ENCODE measurements at places on chromosomes 2 and 18.

DNA sequence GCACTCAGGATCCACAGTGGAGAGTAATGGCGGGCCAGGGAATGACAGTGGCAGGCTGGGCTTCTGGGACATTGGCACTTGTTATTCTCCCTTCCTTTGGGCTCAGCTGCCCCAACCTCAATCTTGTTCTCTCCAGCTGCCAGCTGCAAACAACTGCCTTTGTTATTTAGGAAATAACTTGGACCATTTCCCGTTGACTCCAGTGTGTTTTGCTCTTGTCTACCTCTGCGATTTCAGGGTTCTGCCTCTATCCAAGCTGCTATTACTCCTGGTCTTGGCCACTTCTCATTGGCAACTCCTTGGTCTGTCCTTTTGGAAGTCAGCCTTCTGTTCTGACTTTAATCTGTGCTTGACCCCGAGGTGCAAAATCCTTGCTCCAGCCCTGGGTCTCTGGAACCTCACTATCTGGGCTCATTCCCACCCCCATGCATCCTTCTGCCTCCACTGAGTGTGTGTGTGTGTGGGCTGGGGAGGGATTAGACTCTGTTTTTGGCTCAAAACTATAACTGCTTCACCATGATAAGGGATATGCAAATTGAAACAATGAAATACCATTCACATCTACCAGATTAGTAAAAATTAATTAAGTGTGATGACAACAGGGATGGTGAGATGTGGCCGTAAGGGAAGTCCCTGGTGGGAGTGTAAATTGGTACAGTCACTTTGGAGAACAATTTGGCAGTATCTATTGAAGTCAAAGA is 134.1 kb upstream of the CXCR4 start:
- no peak for DNase-seq

- DNase-seq, result peak; percentile 17
Observed at GRCh38 chr2:229920011-229920641, 1.7 kb downstream of the TRIP12 start.

GRCh38 chr18:693466-694187 is 18.8 kb downstream of the ENOSF1 start:
- DNase-seq, result no peak

GRCh38 chr18:1014951-1015624 is 110.4 kb downstream of the ADCYAP1 start:
- DNase-seq, result no peak

DNA sequence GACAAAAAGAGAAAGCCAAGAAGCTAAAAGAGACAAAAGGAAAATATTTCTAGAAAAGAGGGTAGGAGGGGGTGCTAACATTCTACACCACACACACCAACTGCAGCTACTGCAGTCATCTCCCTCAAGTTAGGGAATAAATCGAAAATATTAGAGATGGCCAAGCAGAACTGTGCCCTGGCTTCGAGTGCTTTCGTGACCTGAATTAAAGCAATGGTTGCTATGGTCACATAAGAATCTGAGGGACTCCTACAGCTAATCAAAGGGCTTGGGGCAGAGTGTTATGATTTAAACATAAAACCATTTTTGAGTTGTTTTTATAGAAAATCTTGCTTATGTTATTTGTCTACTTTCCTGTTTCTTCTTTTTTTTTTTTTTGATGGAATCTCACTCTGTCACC is 159.6 kb upstream of the HNRNPA3 start:
- no peak for DNase-seq

DNA sequence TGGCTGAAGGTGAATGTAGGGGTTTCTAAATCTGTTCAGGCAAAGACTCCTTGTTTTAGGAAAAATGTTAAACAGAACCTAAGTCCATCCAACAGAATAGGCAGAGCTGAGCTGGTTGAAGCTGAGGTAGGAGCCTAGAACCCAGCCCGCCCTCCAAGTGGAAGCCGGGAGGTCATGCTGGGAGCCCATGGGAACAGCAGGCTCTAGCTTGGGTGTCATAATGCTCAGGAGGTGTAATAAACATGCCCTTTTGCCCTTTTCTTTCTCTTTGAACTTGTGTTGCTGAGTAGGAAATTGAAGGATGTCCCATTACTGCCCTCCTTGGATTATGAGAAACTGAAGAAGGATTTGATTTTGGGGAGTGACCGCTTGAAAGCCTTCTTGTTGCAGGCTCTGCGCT is 60.3 kb downstream of the ARMC9 start:
- DNase-seq, result no peak

GRCh38 chr2:52805901-52806410 is 961.6 kb upstream of the CHAC2 start:
- DNase-seq, result no peak

DNA sequence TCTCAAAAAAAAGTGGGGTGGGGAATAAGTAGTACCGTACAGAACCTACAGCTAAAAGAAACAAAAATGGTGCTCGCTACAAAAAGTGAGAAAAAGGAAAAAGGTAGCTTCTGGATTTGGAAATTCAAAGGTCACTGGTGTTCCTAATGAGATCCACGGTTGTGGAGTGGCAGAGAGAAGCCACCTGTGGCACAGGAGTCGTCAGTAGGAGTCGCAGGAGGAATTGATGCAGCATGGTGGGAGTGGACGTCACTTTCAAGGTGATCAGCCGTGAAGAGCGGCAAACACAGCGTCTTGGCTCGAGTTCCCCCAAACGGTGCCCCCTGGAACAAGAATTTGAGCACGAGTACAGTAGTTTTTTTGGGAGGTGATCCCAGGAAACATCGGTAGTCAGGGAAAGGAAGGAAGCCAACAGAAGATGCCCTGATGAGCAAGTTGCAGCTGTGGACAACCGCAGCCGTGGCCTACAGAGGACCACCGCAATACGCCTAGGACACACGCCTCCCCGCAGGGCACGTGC is 1.4 kb upstream of the TTL start:
- no peak for DNase-seq

DNA sequence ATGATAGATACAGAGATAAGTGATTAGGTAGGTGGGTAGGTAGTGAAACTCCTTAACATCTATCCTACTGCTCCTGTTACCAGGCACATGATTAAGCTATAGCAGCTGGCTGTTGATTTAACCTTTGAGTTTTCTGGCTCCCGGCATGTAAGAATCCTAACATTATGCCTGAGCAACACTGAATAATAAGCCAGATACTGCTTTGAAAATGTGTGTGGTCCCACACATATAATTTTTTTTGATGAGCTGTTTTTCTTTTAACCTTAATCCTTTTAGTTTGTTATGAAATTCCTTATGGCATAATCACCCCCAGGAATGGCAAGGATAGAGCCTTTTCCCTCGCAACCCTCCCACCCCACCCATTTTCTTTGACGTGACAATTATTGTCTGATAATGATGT is 104.2 kb upstream of the NEUROD1 start:
- DNase-seq, result no peak

DNA sequence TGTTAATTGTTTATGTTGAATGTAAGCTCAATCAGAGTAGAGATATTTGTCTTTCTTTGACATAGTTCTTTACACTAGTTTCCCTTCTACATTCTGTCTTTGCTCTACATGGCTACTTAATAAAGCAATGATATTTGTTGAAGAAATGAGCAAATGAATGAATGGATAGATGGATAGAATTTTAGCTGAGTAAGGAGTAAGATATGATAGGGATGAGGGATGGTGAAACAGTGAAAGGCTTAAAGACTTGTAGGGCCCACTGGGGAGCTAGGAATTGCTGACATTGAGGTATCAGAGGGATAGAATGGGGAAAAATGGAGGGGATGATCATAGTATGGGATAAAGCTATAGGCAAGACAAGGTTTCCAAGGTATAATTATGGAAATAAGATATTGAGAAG is 361.6 kb upstream of the SPHKAP start:
- no peak for DNase-seq

GRCh38 chr18:11668441-11669169 is 20.5 kb upstream of the GNAL start:
- no peak for DNase-seq

DNA sequence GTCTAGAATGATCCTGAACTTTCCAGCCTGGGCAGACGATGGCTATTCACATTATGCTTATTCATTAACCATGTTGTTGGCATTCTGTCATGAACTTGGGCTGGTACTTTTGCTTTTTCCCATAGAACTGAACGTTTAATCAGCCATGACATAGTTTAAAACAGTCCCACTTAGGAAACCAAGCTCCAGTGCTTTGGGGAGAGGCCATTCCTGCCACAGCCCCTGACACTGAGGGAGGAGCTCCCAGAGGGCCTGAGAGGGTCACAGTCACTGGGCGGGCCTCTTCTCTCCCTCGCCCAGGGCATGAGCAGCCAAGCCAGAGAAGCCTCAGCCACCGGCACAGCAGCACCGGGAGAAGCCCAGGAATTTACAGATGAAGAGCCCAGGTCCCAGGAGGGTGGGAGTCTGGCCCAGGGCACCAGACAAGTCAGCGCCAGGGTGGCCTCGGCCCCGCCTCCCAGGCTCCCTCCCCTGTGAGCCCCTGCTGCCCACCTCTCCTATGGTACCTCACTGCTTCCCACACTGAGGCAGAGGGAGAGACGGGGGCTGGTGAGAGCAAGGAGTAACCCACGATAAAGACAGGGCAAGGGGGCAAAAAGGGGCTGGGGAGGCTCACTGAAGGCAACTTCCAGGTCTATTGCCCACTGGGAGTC is 33.6 kb downstream of the MAL start:
- DNase-seq, result no peak

DNA sequence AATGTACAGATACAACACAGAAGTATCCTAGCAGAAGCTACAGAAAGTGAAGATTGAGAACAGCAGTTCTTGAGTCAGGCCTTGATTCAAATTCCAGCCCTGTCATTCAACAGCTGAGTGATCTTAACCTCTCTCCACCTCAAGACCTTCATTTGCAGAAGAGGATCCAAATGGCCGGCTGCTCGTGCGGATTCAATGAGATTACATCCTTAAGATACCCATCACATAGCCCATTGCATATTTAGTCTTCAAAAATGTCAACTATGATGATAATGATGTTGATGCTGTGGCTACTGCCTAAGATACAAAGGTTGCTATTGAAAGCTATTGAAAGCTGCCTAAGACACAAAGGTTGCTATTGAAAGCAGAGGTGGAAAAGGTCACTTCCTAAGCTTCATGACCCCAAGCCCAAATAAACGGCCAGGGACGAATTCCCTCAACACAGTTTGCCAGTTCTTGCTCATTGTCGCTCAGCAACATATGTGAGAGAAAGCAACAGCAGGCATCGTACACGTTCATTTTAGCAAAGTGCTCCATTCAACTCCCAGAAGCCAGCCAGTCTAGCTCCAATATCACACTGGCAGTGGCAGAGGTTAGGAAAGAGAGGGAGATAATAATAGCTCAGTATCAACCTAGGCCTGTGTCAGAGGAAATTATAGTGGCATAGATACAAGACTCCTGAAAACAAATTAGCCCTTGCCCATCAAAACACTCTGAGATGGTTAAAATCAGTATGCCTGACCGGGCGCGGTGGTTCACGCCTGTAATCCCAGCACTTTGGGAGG is 36.1 kb downstream of the MRPL35 start:
- DNase-seq, result no peak

- no peak for DNase-seq
Observed at GRCh38 chr18:38367473-38367872, 801.9 kb upstream of the CELF4 start.

- DNase-seq, result no peak
Observed at GRCh38 chr2:197386242-197386641, 48.6 kb downstream of the SF3B1 start.

GRCh38 chr18:8845506-8845905 is 140.2 kb downstream of the MTCL1 start:
- DNase-seq, result no peak

DNA sequence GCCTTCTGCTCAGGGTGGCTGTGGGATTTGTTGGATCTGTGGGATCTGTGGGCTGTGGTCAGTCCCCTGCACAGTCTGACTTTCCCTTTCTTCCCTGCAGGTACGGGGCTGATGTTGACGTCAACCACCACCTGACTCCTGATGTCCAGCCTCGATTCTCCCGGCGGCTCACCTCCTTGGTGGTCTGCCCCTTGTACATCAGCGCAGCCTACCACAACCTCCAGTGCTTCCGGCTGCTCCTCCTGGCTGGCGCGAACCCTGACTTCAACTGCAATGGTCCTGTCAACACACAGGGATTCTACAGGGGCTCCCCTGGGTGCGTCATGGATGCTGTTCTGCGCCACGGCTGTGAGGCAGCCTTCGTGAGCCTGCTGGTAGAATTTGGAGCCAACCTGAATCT is 17.5 kb downstream of the ASB1 start:
- no peak for DNase-seq

- DNase-seq, result no peak
Observed at GRCh38 chr2:195513119-195513518, 143.9 kb upstream of the SLC39A10 start.

GRCh38 chr2:169291517-169291916 is 70.8 kb downstream of the LRP2 start:
- DNase-seq, result no peak

GRCh38 chr18:45241982-45242565 is 373.2 kb upstream of the SLC14A2 start:
- DNase-seq, result no peak

DNA sequence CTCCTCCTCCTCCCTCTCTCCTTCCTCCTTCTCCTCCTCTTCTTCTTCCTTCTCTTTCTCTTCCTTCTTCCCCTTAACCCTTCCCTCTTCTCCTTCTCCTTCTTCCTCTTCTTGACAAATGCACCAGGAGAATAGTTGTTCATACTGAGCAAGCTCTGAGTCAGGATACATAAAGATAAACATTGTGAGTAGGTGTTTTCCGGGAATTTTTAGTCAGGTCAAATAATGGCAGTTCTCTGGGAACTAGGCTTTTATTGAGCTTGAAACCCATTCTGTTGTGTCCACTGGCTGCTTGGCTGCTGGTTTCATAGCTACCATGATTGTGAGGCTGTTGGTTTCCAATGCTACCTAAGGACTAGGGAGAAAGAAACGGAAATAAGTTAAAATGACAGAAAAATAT is 1144.7 kb upstream of the DDX18 start:
- DNase-seq, result no peak

DNA sequence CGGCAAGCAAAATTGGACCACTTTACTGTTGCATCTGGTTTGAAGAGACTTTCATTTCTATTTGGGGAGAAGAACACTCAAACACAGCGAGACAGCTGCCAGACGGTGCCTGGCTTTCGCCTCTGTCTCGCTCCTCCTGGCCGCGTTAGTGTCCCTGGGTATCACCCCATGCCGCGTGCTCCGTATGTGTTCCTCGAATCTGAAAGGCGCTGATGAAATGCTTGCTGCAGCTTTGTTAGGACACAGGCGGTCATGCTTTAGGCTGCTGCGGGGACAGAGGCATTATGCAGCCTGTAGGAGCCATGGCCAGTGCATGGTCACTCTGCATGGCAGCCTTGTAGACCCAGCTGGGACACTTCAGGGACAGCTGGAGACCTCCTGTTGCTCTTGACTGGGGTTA is 53.9 kb downstream of the LDLRAD4 start:
- DNase-seq, result no peak

DNA sequence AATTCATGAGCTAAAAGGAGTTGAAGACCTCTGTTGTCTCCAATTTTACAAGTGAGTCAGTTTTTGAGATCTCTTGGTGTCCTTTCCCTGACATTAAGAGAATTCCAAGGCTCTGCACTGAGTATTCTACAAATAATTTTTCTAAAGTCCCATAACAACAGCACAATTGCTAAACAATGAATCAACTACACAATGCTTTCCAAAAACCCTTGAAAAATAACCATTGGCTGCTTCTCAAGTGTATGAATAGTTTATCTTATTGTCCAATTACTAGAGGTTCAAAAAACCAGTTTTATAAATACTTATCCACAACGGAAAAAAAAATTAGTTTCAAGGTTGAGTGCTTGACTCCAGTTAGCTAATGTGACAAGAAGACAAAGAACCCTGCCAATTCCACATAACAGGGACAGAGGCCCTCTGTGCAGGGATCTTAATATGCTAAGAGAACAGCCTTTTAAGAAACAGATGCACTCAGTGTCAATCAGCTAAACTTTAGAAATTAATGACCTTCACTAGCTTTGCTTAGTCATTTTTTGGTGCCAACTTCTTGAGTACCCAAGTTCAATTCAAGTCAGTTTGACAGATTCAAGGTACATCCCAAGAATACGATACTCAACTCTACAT is 266.6 kb upstream of the CYP26B1 start:
- no peak for DNase-seq
